ENCODE measurements at places on chromosomes 5 and 9.

DNA sequence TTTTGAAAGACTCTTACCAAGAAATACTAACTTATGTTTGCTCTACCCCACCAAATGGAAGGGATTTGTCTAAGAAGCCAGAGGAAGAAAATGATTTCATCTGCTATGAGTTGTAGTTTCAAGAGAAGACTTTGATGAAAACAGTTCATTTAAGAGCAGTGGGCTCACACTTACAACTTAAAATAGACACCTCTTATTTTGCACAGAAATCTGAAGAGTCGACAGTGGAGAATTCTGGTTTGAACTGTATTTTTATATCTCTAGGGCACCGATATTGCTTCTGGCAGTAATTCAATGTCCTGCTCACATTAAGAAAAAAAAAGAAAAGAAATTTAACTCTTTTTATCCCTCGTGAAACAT is 1.9 kb upstream of the DAB2 start:
- no peak for DNase-seq

GRCh38 chr5:77599679-77600078 is 38.8 kb downstream of the OTP start:
- no peak for DNase-seq

DNA sequence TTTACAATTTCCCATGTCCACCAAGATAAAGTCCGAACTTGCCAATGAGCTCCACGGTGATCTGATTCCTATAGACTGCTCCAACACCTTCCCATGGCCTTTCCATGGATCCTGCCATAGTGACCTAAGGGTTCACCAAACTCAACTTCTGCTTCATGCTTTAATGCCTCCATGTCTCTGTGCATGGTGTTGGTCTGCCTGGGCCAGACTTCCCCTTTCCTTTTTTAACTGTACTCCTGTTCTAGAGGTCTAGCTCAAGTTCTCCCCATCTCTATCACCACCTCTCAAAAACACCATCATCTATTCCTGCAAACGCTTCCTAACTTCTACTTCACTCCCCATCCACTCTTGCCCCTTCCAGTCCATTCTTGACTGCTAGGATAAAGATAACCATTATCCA is 14.8 kb upstream of the SMARCA2 start:
- DNase-seq, result no peak

GRCh38 chr5:81537905-81538547 is 144.1 kb upstream of the ACOT12 start:
- DNase-seq, result no peak

DNA sequence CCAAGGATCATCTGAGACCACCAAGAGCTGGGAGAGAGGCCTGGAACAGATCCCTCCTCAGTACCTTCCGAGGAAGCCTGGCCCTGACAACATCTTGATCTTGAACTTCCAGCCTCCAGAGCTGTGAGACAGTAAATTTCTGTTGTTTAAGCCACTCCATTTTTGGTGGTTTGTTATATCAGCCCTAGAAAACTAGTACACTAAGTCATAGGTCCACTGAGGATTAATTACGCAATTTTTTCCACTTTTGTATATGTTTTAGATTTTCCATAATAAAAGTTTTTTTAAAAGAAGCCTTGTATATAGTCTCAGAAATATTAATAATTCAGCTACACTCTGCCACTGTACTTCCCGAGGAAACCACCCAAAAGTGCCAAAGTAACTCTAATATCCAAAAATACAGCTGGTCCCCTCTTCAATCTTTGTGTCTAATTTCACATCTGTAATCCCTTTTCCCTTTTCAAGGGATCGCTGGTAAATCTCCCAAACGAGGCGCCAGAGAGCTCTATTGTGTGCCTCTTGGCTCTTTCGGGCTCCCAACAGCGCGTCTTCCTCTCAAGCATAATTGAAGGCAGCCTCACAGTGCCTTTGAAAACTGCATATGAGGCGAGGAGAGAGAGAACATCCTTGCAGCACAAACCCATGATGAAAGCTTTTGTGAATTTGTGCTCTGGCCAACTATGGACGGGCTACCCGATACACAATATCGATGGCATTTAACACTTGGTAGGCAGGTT is 32.7 kb downstream of the PRUNE2 start:
- DNase-seq, result no peak

GRCh38 chr5:142309747-142310318 is 15.0 kb downstream of the SPRY4 start:
- no peak for DNase-seq

- no peak for DNase-seq
These were observed 690.3 kb upstream of the DMAC1 start for GRCh38 chr9:8489835-8490234.

DNA sequence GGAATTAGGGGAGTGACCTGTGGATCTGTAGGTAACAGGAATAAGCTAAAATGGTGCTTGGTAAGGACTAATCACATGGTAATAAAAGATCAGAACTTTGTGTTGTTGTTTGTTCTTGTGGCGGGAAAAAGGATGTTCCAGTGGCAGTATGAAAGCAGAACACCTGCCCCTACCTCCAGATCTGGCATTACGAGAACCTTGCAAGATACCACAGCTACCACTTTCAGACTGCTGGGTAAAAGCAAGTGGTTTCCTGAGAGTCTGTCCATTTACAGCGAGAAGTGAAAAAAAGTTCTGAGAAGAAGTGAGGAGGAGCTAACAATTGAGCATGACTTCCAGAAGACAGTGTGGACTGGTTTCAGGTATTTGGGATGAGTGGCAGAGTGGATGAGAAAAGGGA is 252.5 kb downstream of the TLE4 start:
- DNase-seq, result no peak

GRCh38 chr5:83092619-83093018 is 15.3 kb downstream of the XRCC4 start:
- no peak for DNase-seq

DNA sequence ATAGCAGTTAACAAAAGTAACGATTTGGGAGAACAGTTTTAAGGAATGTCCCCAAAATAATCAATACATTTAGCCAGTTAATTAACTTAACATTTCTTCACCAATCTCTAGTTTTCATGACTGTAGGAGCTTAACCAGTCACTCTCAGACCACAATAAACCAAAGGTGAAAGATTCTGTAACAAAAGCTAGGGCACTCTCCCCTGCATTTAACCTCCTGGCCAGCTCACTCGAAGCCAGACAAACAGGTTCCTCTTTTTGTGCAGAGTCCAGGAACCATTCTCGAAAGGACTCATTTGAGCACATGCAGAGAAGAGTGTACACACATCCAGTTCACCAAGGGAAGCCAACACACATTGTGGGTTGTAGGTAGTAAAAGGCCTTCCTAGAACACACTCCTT is 6.5 kb downstream of the IL7R start:
- no peak for DNase-seq

- peak; percentile 42 for DNase-seq
These were observed 118.2 kb downstream of the GALNT10 start for GRCh38 chr5:154308443-154309370.

DNA sequence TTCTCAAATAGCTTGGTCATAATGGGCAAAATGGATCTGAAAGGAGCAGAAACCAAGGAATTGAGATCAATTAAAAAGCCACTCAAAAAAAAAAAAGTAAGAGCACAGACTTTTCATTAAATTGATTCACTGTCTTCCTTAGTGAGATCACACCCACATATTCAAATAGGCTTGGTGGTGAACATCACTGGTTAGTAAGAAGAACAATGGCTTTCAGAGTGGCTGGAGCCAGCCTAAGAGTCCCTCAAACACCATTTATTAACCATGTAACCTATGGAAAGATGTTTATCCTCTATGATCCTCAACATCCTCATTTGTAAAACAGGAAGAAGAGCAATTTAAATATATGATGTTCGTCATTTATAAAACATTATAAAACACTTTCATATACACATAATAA is 12.4 kb downstream of the CCDC112 start:
- DNase-seq, result no peak

GRCh38 chr5:82605441-82605973 is 327.4 kb upstream of the RPS23 start:
- DNase-seq, result no peak

GRCh38 chr9:14373336-14373666 is 59.4 kb upstream of the NFIB start:
- peak; percentile 22 for DNase-seq

GRCh38 chr9:123614306-123615263 is 258.6 kb downstream of the CRB2 start:
- no peak for DNase-seq
